ENCODE measurements at places on chromosomes 2 and 18.

GRCh38 chr2:168037778-168038177 is 209.6 kb downstream of the STK39 start:
- DNase-seq: no peak

DNA sequence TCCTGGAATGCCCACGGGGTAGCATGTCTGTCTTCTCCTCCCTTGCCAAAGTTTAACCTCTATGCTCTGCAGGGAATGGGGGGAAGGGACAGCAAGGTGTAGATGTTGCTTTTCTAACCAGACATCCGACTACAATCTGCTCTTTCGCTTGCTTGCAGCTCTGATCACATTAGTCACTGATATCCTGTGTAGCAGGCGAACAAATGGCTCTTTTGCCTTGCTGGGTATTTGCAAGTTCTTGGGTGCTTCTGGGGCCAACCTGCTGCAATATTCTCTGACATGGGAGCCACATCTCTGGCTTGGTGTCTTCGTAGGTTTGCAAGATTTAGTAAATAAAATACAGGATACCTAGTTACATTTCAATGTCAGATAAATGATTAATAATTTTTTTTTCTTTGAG is 190.0 kb downstream of the ASB1 start:
- DNase-seq: no peak

- no peak for DNase-seq
Observed at GRCh38 chr2:177295484-177295883, 31.0 kb upstream of the NFE2L2 start.

- no peak for DNase-seq
Observed at GRCh38 chr2:205644018-205644417, 38.3 kb upstream of the NRP2 start.

- no peak for DNase-seq
Observed at GRCh38 chr2:233544200-233544610, 22.4 kb downstream of the USP40 start.

GRCh38 chr2:230887342-230887741 is 22.6 kb downstream of the ITM2C start:
- no peak for DNase-seq

- DNase-seq: no peak
Observed at GRCh38 chr2:225464346-225465025, 65.0 kb downstream of the NYAP2 start.

DNA sequence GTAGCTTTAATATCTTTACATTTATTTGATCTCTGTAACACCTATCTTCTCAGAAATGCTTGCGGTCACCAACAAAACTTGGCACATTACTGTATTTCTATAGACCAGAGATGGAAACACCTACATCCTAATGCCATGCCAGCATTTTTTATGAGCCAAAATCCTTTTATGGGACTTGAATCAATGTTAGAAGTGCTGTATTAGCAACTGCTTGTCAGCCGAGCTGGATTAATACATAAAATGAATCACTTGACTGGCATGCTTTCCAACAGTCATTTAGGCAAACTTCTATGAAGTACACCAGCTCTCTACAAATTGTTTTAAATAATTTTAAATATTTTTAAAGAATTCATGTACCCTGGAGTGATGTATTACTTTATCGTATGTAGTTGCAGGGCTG is 272.9 kb upstream of the NRP2 start:
- DNase-seq: no peak

GRCh38 chr18:67766930-67767329 is 250.4 kb upstream of the DSEL start:
- DNase-seq: no peak

DNA sequence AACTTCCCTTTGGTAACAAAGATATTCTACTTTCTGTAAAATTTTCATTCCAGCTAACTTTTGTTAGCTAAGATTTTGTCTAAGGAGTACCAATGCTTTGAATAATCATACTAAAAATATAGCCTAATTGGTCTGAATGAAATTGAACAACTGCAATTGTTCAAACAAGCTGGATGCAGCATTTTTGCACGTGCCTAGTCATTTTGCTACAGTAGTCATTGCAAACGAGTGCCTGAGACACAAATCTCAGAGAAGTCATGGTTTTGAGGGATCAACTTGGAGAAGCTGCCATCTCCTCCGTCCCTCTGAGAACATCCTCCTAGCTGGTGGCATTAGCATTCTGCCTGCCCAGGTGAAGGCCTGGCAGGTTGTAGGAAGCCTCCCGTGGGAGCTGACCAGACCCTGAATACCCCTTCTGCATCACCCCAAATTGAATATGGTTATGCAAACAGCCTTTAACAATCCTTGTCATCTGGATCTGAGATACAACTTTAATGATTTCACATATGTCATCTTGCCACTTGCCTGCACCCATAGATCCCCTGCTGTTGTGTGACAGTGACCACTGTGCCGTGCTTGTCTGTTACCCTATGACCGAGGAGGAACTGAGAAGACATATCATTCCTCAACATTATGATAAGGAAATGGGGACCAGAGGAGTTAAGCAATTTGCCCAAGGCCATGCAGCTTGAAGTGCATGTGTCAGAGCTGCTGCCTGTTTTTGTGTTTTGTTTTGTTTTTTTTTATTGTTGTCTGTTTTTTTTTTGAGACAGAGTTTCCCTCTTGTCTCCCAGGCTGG is 29.1 kb upstream of the MGAT4A start:
- no peak for DNase-seq

DNA sequence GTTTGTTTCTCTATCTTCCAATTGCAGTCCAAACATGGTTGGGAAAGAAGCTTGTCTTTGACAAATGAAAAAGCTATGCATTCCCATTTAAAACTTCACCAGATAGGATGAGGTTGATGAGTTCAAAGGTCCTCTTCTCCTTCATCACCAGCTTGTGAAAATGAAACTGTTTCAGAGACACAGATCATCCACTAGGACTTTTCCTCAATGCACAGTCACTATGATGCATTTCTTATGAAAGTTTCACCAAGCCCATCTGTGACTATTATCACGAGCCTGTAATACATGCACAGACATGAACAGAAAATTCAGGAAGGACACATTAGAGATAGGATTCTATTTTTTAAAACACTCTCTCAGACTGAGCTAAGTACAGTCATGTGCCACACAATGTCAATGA is 644.4 kb downstream of the PLCL1 start:
- DNase-seq: no peak

DNA sequence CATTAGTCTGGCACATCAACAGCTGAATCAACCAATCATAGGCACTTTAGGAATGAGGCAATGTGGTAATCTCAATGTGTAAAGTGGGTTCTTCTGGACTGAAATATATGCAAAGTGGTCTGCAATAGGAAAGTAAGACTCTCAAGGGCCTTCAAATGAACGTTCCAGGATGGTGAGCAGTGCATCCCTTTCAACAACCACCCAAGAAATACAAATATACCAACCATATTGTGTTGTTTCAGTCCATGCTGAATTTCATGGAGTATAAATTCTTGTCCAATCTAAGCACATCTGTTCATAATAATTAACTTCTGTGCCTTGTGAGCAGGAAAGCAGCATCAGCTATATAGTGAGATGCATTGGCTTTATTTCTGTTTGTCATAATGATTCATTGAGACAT is 556.2 kb downstream of the THSD7B start:
- no peak for DNase-seq

- no peak for DNase-seq
Observed at GRCh38 chr18:36066686-36067054, 689 bp downstream of the RPRD1A start.

DNA sequence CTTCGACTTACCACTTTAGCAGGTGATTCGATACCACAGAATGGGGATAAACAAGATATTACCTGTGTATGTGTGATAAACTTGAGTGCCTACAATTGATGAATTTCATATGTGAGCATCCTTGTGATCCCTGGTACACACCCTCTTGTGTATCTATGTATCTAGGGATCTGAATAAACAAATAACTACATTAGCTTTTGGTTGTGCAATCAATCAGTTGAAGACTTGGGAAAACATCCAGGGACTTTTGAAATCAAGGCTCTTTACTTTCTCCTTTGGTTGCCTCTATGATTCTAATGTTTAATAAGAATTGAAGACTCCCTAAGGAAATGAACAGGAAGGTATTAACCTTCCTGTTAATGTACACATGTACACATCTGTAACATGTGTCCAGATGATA is 97.3 kb upstream of the DCC start:
- DNase-seq: no peak

- DNase-seq: no peak
Observed at GRCh38 chr2:71858071-71858470, 289.6 kb downstream of the CYP26B1 start.

DNA sequence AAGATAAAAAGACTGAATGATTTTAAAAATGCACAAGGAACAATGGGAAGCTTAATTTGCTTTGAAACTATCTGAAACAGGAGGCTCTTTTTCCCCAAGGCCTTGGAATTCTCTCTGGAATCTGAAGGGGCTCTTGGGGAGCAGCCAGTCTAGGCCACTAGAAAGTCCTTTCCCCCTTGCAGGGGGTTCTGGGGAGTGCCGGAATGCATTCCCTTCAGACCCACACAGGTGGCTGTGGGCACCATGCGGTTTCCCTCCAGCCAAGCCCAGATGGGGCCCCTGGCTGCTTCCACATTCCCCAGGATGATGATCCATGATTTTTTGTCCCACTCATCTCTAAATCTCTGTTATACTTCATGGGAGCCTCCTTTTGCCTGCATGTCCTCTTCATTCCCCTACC is 10.7 kb downstream of the GPR45 start:
- no peak for DNase-seq

DNA sequence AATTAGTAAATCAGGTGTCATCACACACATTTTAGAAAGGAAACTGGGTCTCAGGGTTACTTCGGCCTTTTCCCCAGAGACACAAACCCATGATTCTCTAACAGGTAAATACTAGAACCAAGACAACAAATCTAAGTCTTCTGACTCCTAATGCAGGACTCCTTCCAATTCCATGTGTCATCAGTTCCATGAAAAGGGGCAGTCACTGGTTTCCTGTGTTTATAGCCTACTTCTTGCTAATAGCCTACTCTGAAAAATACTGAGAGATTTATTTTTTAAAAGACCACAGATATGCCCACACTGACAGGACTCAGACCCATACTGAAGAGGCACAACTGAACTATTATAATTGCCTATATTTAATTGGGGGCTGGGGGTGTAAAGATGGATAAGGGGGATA is 33.0 kb downstream of the RAB1A start:
- DNase-seq: no peak

DNA sequence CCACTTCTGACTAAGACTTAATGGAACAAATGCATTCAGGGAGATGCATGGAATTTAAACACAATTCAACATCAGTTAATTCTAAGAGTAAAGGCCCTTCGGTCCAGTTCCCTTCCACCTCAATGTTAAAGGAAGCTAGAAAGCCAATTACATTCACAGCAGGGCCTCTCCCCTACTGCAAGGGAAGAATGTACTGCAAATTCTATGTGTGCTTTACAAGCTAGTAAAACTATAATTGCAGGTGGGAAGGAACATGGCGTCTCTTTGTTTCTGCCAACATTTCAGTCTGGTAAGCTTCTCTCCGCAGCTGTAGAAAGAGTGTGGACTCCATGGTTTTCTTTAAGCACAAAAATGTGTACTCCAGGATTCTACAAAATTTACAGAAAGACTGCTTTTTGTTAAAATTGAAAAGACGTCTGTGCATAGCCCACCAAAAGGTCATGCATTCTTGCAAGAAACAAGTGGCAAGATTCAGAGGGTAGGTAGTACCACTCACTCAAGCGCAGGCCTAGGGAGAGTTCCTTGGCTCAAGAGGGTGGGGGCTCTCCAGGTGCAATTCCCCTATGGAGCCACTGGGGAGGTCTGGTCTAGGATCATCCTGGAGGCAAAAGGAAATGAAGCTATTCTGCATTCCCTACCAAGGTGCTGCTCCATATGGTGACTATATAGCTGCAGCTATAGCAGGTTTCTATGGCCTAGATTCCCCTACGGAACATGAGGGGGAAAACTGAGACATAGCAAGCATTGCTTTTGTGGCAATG is 127.0 kb upstream of the FZD5 start:
- DNase-seq: no peak

- DNase-seq: no peak
Observed at GRCh38 chr2:2192091-2192955, 138.8 kb downstream of the MYT1L start.

- no peak for DNase-seq
Observed at GRCh38 chr2:222943820-222944219, 83.0 kb downstream of the ACSL3 start.

DNA sequence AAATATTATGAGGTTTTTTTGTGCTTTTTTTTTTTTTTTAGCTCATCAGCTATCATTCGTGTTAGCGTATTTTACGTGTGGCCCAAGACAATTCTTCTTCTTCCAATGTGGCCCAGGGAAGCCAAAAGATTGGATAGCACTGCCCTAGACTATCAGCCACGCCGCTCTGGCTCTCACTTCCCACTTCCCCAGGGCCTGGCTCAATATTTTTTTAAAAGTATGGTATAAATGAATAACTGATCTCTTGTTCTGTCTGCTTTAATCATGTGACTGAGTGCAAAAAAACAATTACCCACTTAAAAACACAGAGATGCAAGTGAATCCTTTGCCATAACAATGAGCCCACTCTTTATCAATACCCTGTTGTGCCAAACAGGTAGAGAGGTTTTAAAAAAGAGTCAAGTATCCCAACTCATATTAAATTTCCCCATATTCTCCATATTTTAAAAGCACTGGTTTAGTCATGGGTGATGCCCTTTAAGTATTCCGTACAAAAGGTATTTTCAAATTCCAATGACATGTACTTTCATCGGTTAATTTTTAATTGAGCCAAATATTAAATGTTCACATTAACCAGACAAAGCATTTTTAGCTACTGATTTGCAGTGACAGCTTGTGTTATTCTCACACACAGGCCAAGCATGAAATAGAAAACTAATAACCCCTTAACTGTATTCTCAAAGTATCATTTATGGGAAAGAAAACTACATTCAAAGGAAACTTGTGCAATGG is 12.6 kb downstream of the BCL2 start:
- DNase-seq: no peak

GRCh38 chr2:42028571-42029148 is 19.2 kb upstream of the PKDCC start:
- no peak for DNase-seq

DNA sequence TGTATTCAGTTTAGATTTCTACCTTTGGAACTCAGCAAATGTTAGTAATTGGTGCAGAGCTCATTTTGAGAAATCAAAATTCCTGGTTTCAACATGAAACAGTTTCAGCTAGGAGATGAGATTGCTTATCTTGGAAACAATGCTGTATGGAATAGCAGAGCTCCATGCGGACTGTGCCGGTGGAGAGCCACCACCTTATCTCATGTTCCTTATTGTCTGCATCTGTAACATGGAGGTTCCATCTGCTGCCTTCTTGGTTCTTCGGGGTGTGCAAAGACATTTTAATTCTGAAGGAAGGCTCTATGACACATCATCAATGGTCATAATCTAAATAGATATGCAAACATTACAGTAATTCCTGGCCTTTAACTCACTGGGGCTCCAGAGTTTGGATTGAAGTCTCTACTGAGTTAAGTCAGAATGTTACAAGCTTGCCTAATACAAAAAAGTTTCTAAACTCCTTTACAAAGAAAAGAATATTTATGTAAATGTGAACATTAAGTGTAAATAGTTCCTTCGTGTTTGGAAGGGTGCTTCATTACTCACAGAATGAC is 65.3 kb downstream of the PRKRA start:
- DNase-seq: no peak

GRCh38 chr2:74261204-74261864 is 62.9 kb downstream of the MTHFD2 start:
- DNase-seq: peak; percentile 33

- DNase-seq: no peak
Observed at GRCh38 chr2:229725716-229726574, 11.6 kb upstream of the DNER start.

Data from left ventricle myocardium inferior (tissue), 1 donor.